Thyroid gland (tissue), 4 donors: ENCODE measurements at places on chromosomes 13 and 19. TPM values are rescaled to one million over a fixed set of nuclear protein-coding genes. Genes with fewer than 3 reads are reported as not detected.

DNA sequence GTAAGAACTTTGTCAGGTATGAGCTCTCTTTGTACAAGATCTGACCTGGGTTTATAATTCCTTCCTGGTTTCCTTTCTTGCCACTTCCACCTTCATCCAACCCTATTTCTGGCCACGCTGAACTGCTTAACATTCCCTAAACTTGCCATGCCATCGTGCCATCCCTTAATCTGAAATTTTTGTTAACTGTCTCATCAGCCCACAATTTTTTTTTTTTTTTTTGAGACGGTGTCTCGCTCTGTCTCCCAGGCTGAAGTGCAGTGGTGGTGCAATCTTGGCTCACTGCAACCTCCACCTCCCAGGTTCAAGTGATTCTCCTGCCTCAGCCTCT lies 144.6 kb downstream of the GGACT start:
- DNase-seq, result no peak

SLITRK6 gene
- total RNA-seq, result not detected

DNA sequence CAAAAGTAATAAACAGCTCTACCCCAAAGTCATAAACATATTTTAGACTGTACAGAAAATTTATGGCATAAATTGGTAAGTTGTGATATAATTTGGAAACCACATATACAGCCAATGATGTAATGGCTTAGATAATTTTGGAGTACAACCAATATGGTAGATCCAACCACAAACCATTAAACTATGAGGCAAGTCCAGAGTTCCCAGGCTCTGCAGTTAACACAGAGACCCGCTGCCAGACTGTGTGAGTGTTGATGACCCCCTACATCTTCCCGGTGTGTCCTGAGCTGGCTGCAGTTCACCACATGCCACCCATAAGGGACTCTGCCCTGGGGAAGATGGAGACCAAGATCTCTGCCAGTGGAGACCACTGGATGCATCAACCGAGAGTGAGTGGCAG lies 9.9 kb upstream of the SERPINE3 start:
- no peak for DNase-seq

NAPSA gene
- total RNA-seq, result 2.2 TPM

MCEMP1 gene
- total RNA-seq, result 0.54 TPM

DNA sequence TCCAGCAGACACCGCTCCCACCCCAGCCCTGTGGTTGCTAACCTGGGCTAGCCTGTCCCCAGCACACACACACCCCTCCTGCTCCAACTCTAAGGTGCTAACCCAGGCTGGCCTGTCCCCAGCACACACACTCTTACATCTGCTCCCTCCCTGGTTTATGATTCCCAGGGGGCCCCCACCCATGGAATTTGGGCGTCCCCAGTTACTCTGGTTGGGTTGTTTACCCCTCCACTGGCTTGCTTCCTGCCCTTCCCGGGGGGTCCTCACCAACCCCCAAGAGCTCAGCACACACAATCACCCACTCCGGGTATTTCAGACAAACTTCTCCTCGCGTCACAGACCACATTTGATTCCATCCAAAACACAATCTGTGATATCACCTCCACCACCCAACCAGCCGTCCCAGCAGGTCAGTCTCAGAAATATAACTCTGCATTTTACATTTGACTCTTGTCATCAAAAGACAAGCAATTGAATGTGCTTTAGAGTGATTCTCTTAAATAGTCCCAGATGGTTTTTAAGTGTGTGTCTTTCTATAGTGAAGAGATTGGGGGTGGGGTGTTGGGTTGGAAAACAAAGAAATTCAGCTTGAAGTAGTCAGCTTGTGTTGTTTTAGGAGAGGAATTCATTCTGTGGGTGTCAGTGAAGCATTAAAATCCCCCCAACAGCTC lies 20.1 kb downstream of the COL4A2 start:
- peak; percentile 59 for DNase-seq
